Fibroblast of skin of scalp (primary cell): ENCODE measurements at places on chromosomes 5 and 9.

GRCh38 chr9:121350036-121350435 is 20.0 kb downstream of the STOM start:
- DNase-seq, result no peak

DNA sequence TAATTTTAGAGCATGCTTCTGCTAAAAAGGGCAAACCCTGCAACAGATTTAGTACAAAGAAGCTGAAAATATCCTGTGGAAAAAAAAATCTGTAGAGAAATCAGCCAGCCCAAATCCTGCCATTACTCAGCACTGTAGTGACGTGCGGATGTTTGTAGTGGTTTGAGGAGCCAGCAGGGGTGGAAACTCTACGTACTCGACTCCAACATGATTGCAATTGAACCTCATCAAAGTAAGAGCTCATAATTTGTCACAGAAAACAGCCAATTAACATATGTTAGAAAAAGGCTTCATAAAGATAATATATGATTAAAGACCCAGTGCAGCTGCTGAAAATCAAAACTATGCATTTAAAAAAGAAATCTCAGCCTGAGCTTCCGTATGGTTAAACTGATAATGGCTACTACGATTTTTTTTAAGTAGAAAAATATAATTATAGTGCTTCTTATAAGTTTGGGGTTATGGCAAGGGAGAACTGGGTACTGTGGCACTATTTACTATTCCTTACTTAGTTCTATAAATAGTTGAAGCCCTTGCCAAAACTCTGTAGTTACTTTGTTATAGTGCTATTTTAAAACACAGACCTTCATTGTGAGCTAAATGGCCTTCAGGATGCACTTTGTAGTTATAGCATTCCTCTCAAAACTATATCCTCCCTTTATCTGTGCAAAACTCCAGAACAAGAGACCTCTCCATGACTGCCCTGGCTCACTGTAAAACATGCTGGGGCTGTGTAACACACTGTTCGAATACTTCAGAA is 49.4 kb downstream of the MEF2C start:
- peak; percentile 69 for DNase-seq

GRCh38 chr9:101590901-101591300 is 3.9 kb downstream of the PPP3R2 start:
- no peak for DNase-seq

DNA sequence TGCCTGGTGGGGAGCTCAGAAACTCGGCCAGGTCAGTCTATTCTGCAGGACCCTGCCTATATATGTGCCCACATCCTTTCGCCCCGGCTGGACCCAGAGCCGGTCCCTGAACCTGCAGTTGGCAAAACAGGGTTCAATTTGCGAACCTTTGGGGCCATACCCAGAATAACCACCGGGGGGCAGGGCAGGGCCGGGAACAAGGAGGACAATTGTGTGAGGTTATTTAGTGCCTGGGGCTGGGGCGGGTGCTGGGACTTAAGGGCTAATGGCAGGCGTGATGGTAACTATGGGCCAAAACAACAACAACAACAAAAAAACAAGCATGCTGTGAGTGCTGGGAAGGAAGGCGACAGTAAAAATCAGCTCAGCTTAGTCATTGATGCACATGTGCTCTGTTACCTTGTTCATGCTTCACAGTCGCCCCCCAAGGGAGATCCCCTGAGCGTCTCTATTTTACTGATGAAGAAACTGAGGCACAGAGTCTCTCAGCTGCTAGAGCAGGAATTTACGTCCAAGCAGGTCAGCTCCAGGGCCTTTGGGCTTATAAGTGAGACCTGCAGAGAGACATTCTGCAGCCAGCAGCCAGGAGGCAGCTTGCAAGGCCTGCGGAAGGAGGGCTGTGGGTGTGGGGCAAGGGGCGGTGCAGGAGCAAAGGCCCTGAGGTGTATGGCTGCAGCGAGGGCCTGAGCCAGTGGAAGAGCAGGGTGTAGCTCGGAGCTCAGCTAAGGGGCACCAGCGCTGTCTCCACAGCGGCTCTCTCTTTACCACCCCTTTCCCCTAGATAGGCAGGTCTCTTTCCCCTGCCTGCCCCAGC is 106.0 kb downstream of the PHF2 start:
- peak; percentile 39 for DNase-seq

GRCh38 chr5:149224282-149224681 is 47.4 kb upstream of the AFAP1L1 start:
- no peak for DNase-seq

DNA sequence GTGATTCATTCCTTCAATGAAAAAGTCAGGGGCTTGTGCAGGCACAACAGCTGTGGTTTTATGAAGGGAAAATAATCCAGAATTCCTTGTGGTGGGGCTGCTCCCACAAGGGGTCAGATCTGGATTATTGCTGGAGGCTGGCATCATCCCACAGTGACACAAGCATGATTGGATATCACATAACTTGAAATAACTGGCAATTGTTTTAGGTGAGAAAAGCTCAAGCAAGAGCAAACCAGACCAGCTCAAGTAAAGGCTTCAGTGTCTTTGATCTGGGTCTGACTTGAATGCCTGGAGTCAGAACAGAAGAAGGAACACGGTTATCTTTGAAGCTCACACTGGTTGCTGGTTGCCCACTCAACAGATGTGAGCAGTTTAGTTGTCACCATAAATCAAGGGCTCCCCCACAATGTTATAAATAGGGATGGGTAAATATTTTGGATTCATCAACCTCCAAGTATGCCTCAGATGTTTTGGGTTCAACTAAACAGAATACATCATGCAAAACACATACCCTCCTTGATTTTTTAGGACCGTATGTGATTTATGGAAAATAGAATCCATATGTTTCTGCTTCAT is 3.1 kb upstream of the ZNF474 start:
- DNase-seq, result peak; percentile 91

DNA sequence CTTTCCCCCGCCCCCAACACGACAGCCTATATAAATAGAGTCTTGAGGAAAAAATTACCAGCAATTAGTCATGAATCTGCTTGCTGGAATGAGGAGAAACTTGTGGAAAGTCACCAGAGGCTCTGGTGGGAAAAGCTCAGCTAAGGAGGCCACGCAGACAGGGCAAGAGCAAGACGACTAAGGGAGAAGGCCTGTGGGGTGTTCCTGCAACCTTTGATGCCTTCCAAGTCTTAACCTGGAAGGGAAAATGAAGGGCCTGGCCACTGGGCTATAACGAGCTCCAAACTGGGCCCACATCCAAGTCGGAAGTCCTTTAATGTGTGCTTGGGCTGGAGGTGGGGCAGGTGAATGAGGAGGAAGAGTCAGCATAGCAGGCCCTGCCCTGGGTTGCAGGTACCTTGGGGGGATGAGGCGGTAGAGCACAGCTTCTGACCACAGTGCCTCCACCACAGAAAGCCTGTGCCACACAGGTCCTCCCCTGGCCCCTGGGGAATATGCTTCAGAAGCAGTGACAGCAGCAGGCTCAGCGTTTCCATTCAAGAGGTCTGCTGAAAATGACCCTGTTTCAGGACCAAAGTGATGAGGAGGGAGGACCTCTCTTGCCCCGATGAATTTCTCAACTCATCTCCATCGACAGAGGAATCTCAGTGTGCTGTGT is 92.8 kb upstream of the LRRTM2 start:
- peak; percentile 60 for DNase-seq

DNA sequence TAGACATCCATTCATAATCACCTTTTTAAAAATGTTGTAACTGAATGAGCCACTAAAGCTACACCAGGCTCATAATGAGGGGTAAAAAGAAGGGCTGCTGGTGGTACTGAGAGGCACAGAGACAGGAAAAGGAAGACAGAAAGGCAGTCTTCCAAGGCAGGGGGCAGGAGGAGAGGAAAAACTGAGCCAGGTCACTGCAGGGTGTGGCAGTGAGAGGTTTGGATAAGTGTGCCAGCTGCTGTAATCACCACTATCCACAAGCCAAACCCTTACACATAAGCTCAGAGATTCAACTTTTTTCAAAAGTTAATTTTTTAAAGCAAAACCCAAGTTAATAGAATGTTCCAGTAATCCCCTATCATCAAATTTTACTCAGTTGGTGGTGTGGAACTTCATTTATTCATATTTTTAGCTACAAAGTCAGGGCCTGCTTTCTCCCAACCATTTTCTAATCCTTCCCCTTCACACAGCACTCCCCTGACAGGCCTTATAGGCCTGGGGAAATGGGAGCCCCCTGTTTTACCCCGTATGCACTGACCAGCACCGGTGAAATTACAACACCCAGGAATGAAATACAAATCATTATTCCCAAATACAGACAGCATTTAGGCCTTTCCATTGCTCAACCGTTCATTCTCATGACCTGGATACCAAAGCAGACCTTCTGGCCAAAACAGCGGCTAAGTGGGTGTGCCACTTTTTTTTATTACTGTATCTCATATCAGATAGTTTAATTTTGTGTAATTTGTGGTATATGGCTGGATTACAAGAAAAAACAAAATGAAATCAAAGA is 76.3 kb downstream of the EFNA5 start:
- DNase-seq, result no peak

GRCh38 chr5:27191786-27192510 is 153.6 kb upstream of the CDH9 start:
- DNase-seq, result peak; percentile 77

- peak; percentile 7 for DNase-seq
These were observed 256.3 kb downstream of the SMARCA2 start for GRCh38 chr9:2271426-2271825.

DNA sequence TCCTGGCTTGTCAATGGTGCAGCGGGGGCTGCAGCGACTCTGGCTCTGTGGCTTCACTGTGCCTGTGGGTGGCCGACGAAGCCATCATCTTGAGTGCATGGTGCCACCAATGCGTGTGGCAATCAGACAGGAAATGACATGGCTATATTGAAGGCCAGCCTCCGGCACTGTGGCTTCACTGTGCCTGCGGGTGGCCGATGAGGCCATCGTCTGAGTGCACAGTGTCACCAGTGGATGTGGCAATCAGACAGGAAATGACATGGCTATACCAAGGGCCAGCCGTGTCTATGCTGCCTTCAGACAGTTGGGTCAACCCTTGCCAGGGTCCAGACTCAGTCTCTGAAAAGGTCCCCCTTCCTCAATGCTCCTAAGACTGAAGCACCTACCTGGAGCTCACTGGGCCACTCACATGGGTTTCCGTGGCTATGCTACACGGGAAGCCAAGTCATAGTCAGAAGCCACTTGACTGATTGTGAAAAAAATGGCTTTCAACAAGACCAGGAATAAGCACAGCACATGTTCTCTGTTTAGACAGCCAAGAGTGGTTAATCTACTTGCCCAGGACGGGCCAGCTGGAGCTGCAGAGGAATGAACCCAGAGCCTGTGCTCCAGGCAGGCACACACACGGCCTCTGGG is 67.5 kb upstream of the S1PR3 start:
- no peak for DNase-seq

DNA sequence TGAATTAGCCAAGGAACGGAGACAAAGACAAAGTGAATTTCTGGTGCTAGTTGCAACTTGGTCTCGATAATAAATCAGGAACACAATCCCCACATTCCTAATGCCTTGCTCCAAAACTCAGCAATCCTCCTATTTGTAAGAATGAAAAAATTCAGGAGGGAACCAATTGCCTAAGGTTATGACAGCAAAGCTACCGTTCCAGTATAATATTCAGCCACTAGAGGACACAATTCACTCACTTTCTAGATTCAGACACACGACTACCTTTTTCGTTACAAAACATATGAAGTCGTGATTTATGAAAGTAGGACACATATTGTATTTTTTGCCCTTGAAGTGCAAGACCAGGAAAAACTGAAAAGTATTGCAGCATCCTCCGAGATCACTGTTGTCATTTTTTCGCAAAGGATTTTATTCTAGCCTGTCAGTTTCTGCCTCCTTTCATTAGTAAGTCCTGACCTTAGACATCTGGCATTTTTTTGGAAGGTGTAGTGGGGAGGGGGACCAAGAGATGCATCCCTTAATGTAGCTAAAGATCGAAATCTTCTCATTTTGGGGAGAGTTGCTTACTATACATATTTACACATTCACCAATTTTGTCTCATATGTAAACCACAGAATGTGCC is 133.1 kb downstream of the DOCK8 start:
- peak; percentile 23 for DNase-seq

GRCh38 chr5:133825631-133826289 is 142.7 kb downstream of the C5orf15 start:
- no peak for DNase-seq

DNA sequence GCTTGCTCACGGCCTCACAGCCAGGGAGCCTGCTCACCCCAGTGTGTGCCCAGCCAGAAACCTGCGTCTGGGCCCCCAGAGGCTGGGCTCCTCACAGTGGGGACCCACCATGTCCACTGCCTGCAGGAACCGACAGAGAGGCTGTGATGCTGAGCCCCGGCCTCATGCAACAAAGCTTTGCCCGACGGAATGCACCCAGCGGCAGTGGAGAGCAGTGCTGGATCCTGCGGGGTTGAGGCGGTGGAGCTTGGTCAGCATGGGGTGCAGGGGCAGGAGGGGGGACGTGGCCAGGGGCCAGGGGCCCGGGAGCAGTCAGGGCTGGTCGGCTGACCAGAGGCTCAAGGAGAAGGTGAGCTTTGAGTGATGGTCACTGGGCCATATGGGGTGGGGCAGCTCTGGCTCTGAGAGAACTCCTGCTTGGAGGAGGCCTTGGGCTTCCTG is 7.7 kb upstream of the CEP72 start:
- DNase-seq, result no peak

DNA sequence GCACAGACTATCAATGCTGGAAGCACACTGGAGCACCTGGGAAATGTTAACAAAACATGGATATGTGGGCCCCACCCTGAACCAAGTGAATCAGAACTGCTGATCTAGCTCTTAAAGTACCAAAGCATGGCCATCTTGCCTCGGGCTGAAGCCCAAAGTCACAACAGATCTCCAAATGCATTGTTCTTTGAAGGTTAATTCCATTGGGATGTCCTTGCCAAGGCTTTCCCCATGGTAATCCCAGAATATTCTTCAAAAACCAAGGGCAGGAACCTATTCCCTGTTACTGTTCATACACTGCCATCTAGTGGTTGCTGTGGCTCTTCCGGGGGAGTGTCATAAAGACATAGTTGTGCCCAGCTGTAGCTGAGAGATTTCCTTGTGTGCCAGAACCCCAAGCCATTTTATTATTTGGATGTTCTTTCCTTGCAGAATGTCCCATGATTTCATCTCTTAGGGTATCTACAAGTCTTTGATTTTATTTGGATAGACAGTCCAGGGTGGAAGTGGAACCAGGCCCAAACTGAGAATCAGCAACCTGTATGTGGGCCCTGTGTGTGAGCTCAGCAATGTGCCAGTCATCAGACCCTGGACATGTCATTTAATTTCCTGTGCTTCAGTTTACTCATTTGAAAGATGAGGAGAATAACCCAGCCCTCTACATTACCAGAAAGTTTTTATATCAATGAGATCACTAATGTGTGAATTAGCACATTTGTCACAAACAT is 290.0 kb downstream of the ACTL7B start:
- peak; percentile 91 for DNase-seq
